ENCODE measurements at places on chromosomes 1 and 21. TPM values are rescaled to one million over a fixed set of nuclear protein-coding genes. Genes with fewer than 3 reads are reported as not detected.

PPP2R5A gene
- 27.9 TPM for total RNA-seq

ETS2 gene
- total RNA-seq: 22.4 TPM

CLEC20A gene
- not detected for total RNA-seq

KRTAP12-4 gene
- total RNA-seq: not detected

FCGR3A gene
- total RNA-seq: not detected

MYOM3 gene
- total RNA-seq: not detected

WDR64 gene
- total RNA-seq: not detected

DNA sequence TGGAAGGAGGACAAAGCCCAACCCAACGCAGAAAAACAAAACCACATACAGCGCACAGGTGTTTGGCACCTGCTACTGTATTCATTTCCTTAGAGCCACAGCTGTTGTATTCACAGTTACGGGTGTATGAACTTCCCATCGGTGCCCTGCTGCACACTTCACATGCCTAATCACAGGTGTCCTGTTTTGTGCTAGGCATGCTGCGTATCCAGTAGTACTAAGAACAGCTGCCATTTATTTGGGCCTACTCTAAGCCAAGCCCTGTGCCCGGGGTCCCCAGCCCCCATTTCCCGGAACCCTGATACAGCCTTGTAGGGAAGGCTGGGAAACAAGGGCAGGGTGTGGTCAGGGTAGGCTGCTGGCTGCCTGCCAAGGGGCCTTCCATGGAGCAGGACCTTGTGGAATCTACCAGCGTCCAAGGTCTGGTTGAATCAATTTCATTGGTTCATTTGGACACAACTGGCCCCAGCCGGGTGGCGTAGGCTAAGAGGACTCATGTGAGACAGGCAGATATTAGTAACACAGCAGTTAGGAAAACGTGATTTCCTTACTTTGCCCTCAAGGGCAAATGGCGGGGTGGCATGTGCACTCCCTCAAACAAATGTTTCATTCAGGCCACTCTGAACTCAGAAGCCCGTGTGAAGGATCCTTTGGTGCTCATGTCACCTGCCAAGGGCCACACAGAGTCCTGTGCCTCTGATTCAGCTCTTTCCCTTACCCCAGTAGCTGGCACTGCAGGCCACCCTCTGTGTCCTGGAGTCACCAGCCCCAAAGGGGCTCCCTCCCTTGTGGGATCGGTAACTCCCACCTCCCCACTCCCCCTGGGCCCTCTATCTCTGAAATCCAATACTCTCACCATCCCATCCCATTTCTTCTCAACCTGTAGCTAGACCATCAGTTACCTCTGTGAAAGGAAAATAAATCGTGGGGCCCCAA is 986 bp upstream of the RNF186 start:
- no peak for DNase-seq

DNA sequence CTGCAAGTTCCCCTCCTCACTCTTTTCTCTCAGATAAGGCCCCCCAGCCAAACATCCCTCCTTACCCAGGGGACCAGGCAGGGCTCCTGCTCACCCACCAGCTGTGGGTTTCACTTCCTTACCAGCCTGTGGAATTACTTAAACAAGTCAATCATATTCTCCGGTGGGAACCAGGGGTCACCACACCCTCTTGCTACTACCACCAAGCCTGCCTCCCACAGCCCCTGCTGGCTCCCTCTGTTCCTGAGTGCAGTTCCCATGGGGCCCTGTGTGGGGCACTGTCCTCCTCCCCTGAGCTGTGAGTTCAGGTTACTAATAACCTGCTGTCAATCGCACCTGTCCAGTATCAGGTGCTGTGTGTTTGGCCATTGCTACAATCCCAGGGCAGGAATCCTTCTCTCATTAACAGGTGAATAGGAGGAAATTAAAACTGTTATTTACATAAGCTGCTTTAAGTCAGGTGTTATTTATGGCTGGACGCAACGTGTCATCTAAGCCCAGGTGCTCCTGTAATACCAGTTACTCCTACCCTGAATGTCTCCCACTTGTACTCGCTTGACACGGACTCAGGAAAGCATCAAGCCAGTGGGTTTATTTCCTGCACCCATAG is 53.1 kb upstream of the LBR start:
- peak; percentile 71 for DNase-seq

- no peak for DNase-seq
Measured at GRCh38 chr1:227459977-227460376, 103.4 kb upstream of the ZNF678 start.

GRCh38 chr1:96183485-96183884 is 538.1 kb upstream of the PTBP2 start:
- no peak for DNase-seq

GRCh38 chr1:233614173-233614742 is 352 bp downstream of the KCNK1 start:
- DNase-seq: peak; percentile 55

DNA sequence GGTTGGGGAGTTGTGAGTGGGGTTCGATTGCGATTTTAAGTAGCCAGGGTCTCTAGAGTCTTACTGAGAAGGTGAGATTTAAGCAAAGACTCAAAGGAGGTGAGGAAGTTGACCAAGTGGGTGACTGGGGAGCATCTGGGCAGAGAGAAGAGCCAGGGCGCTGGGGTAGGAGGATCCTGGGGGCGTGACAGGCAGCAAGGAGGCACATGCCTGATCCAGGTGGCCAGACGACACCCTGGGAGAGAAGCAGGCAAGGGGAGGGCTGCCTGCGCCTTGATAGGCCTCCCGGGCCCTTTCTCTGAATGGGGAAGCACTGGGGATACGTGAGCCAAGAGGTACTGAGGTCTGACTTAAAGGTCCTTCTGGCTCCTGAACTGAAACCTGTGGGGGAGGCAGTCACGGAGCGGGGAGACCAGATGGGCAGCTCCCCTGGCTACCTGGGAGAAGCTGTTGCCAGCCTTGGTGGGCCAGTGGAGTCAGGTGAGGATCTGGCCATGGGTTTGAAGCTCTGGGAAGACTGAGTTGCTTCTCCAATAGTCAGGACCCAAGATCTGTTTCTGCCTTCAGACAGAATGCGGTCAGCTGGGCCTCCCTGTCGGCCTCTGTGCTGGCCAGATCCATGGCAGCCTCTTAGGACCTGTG is 5.4 kb downstream of the ZBTB48 start:
- DNase-seq: no peak

- DNase-seq: no peak
Measured at GRCh38 chr1:244100704-244101453, 49.8 kb downstream of the ZBTB18 start.

DNA sequence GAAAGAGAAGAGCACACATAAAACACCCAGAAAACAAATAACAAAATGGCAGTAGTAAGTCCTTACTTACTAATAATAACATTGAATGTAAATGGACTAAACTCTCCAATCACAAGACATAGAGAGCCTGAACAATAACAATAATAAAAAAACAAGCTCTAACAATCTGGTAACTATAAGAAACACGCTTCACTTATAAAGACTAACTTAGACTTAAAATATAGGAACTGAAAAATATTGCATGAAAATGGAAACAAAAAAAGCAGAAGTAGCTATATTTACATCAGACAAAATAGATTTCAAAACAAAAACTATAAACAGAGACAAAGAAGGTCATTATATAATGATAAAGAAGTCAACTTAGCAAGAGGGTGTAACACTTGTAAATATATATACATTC is 83.1 kb upstream of the LYPLAL1 start:
- no peak for DNase-seq

DNA sequence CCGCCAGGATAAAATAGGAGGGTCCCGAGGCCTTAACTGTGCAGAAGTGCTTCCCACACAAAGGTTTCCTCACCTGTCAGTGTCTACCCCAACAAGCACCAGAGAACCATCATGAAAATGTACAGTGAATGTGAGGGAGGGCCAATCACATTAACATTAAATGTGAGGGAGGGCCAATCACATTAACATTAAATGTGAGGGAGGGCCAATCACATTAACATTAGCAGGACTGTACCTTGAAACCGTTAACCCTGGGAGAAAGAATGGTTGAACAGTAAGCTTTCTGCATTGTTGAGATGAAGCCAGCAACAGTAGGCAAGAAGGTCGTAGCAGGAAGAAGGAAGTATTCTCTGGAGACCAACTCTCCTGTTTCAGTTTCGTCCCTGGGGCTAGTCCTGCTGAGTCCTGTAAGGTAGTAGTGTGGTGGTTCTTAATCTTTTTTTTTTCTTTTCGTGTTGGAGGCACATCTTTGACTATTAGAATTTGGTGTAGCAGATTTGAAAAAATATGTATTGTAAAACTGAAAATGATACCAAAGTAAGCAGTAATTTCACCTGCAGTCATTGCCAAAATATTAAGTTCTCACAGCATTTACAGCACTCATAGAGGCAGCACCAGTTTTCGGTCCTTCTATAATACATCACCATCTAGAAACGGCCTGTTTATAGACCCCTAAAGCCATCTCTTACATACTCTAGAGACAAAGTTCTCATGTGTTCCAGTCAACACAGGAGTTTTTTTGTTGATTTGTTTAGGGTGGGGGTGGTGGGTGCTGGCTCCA is 98.6 kb upstream of the PPP2R5A start:
- no peak for DNase-seq

GRCh38 chr1:12016182-12016581 is 3.1 kb upstream of the MIIP start:
- no peak for DNase-seq

DNA sequence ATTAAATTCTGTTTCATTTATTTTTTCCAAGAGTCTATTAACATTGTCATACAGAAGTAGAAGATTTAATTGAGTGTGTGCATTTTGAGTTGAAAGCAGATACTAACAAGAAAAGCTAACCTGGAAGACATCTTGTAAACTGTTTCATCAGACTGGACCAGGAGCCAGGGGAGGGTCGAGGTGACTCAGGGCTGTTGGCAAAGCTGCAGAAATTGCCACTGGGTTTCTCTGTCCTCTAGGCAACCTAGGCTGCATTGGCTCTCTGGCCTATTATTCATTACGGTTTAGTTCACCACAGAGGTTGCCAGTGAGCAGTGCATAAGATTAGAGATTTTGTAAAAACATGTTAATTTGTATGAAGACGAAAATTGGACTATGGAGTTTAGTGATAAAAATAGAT is 27.5 kb downstream of the ERG start:
- no peak for DNase-seq

DNA sequence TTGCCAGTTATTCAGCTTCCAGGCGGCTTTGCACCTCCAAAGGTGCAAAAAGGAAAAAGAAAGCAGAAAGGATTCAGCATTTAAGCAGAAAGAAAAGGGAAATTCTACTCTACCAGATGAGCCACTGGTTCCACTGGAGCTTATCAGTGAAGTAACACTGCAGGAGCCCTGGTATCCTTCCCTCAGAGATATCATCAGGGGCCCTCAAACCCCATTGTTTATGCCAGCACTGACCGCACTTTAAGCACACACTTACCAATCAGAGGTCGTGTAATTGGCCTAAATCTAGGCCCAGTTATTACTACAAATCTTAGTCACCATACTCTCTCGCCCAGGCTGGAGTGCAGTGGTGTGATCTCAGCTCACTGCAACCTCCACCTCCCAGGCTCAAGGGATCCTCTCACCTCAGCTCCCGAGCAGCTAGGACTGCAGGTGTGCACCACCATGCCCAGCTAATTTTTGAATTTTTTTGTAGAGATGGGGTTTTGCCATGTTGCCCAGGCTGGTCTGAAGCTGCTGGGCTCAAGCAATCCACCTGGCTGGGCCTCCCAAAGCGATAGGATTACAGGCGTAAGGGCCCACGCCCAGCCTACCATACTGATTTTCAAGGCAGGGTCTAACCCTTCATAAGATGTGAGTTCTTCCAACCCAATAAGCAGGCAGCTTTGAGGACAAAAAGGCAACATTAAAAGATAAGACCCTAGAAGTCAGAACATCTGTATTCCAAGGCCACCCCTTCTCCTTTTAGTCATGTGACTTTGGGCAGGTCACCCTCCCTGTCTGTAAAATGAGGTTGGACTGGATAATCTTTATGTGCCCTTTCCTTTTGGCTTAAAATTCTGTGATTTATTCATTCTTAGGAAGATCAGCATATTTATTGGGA is 125.3 kb downstream of the SYT2 start:
- no peak for DNase-seq

- no peak for DNase-seq
Measured at GRCh38 chr1:30038134-30039025, 685.0 kb downstream of the MATN1 start.

- no peak for DNase-seq
Measured at GRCh38 chr1:66365635-66366034, 168.3 kb upstream of the SGIP1 start.

GRCh38 chr1:198206292-198206691 is 49.5 kb downstream of the NEK7 start:
- no peak for DNase-seq

DNA sequence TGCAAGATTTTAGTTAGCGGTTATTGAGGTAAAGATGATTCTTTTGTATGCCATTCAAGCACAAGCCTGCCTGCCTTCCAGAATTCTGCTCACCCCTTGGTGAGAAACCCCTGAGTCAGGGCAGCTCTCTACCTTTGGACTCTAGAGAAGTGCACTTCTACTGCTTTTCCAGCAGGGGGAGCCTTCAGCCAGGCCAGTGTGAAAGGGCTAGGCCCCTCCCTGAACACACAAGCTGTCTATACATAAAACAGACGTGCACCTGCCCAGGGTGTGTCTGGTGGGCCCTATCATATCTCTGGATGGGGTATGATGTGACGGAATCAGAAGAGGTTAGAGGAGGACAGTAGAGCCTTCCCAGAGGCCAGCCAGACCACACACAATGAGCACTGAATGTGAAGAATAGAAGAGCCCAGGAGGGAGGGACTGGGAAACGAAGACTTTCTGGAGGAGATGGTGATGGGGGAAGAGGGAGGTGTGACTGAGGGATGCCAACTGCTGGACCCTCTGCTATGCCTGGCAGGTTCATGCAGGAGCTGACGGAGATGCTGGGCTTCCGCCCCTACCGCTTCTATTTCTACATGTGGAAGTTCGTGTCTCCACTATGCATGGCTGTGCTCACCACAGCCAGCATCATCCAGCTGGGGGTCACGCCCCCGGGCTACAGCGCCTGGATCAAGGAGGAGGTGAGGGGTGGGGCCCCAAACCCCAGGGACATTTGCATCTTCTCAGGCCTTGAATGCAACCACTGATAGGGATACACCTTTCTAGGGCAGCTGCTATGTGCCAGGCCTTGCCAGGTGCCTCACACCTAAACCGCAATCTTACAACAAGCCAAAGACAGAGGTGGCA is 13.0 kb upstream of the KCNC4 start:
- DNase-seq: peak; percentile 70

- no peak for DNase-seq
Measured at GRCh38 chr1:118859999-118860398, 128.1 kb downstream of the TBX15 start.

GRCh38 chr21:22961258-22961657 is 1963.0 kb downstream of the NCAM2 start:
- DNase-seq: no peak

Measured in neural progenitor cell (in vitro differentiated cells).